ENCODE measurements at places on chromosomes 7 and 10. TPM values are rescaled to one million over a fixed set of nuclear protein-coding genes. Genes with fewer than 3 reads are reported as not detected.

- no peak for DNase-seq
Observed at GRCh38 chr7:41306486-41306885, 396.4 kb downstream of the INHBA start.

Gene FAS
- 6.2 TPM for polyA plus RNA-seq

Gene ZCWPW1
- 5.9 TPM for polyA plus RNA-seq

GRCh38 chr7:137135654-137136350 lies 207.7 kb downstream of the PTN start:
- DNase-seq: no peak

- DNase-seq: no peak
Observed at GRCh38 chr7:106623853-106624252, 37.1 kb downstream of the CCDC71L start.

Gene IFIT3
- polyA plus RNA-seq: 6.0 TPM

Gene HOXA3
- 14.3 TPM for polyA plus RNA-seq

- DNase-seq: no peak
Observed at GRCh38 chr7:129780257-129780973, 168.9 kb downstream of the NRF1 start.

GRCh38 chr10:1536341-1536740 lies 201.0 kb downstream of the ADARB2 start:
- no peak for DNase-seq

DNA sequence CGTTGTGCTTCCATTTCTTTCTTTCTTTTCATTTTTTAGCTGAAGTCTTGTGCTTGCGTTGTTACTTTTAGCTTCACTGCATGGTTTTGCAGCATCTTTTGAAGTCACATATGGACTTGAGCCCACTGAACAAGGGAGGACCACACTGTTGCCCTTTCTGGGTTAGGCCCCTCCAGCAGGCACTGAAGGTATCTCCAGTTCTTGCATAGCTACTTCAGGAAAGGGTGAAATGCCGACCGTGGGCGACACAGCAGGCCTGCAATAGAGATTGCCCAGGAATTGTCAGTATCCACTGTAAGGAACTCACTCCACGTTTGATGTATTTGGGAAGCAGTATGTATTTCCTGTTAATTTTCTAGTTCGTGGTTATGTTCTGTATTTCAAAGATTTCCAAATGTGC lies 85.1 kb downstream of the WDR37 start:
- no peak for DNase-seq

DNA sequence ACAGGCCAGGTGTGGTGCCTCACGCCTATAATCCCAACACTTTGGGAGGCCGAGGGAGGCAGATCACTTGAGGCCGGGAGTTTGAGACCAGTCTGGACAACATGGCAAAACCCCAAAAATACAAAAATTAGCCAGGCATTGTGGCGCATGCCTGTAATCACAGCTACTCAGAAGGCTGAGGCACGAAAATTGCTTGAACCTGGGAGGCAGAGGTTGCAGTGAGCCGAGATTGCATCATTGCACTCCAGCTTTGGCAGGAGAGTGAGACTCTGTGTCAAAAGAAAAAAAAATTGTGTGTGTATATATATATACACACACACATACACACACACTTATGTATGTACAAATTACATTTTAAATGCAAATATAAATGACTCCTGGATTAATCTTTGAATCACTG lies 76.8 kb upstream of the LRRN3 start:
- DNase-seq: no peak

GRCh38 chr10:13724484-13724883 lies 137.7 kb downstream of the PRPF18 start:
- no peak for DNase-seq

Gene GJD4
- polyA plus RNA-seq: 4.2 TPM

DNA sequence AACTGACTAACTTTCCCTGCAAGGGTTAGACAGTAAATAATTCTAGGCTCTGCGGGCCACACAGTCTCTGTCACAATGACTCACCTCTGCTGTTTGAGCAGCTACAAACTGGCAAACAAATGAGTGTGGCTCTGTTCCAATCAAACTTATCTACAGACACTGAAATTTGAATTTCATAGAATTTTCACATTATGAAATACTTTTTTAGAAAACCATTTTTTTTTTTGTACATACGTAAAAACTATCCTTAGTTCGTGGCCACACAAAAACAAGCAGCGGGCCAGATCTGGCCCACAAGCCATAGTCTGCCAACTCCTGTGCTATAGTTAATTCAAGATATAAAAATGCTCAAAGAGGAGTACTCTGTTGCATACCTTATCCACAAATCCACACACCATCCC lies 32.6 kb downstream of the PIP4K2A start:
- no peak for DNase-seq

DNA sequence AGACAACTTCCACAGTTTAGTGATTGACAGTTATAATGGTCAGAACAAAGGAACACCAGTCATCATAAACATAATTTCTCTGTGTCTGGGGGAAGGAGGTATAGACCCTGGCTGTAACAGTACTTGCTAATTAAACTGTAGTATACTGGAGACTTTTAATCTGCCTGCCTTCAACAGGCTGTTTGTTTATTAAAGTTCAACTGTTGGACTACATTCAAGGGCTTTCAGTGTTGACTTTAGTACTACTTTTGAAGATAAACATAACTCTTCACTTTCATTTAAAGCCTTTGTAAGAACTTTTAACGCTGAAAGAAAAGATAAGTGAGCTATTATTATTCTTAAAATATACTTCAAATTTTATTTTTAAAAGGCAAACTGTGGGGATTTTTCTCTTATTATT lies 15.5 kb upstream of the PTTG1IP2 start:
- no peak for DNase-seq

DNA sequence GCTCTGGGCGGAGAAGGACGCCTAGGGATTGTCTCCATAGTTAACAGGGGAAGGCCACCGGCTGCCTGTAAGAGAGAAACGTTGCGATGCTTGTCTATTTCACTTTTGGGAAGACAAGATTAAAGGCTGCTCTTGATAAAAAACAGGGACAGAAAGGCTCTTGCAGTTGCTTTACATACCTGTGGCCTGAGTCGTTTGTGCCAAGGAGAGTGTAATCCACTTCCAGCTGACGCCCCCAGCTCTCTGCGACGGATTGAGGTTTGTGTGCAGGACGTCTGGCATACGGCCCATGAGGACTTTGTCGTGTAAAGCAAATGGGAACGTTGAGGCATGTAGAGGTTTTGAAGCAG lies 1.1 kb downstream of the MAP3K8 start:
- DNase-seq: no peak

GRCh38 chr7:83550100-83550499 lies 98.8 kb downstream of the SEMA3E start:
- no peak for DNase-seq

DNA sequence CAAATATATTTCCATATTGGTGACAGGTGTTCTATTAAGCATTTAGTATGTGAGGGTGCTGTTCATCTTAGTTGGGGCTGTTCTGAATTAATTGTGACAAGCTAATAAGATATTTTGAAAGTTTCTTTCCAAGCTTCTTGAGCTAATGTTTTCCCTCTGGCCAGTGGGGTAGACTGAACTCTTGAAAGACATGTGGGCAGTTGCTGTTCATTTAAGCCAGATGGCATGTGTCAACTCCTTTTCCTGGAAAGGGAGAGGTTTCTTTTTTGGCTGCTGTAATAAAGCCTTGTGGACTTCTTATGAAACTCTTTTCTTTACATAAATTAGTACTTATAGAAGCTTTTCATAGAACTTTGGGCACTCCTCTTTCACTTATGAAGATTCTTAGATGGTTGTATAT lies 21.7 kb downstream of the RAB18 start:
- DNase-seq: no peak

DNA sequence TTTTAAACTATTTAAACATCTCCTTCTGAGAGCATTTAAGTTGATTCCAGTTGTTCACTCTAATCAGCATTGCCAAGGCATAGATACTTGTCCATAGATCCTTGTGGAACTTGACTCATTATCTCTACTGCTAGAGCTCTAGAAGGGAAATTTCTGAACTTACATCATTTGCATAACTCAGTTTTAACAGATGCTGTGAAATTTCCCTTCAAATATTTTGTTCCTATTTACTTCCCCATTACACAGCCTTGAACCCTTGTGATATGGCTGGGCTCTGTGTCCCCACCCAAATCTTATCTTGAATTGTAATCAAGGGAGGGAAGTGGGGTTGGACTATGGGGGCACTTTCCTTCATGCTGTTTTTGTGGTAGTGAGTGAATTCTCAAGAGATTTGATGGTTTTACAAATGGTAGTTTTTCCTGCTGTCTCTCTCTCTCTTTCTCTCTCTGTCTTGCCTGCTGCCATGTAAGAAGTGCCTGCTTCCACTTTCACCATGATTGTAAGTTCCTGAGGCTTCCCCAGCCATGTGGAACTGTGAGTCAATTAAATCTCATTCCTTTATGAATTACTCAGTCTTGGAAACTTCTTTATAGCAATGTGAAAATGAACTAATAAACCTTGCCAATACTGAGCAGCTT lies 25.4 kb downstream of the INSIG1 start:
- DNase-seq: no peak

Gene MEOX2
- 52.5 TPM for polyA plus RNA-seq

DNA sequence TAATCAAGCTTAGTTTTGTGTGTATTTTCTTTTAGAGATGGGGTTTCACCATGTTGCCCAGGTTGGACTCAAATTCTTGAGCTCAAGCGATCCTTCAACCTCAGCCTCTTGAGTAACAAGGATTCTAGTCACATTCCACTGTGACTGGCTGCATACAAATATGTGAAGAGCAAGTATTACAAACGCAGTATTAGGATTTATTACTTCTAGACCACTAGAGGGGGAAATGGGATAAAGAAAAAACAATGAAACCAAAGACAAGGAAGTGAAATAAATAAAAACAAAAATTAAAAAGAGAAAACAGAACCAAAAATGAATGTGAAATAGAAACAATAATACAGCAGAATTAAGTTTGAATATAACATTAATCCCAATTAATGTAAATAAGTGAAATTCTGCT lies 308.7 kb downstream of the ANKRD30A start:
- no peak for DNase-seq

Gene LRRC18
- polyA plus RNA-seq: 0.09 TPM

- no peak for DNase-seq
Observed at GRCh38 chr10:74650613-74651012, 175.8 kb upstream of the KAT6B start.

Gene ADAM8
- 2.4 TPM for polyA plus RNA-seq

GRCh38 chr10:93463723-93464476 lies 18.2 kb downstream of the MYOF start:
- no peak for DNase-seq

DNA sequence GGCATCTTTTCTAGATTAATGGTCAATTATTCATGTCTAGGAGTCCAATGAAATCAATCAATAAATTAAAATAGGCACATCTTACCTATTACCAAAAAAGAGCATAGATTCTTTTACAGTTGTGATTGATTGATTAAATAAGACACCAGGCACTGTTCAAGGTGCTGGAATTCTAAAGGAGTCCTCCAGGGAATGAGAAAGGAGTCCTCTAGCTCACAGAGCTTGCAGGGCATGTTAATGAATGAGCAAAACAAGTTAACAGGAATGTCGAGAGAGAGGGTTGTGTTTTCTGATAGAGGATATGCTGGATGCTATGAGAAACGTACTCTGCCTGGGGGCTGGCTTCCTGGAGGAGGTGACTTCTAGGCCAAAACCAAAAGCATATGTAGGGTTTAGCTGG lies 191.4 kb downstream of the BMPER start:
- DNase-seq: no peak

DNA sequence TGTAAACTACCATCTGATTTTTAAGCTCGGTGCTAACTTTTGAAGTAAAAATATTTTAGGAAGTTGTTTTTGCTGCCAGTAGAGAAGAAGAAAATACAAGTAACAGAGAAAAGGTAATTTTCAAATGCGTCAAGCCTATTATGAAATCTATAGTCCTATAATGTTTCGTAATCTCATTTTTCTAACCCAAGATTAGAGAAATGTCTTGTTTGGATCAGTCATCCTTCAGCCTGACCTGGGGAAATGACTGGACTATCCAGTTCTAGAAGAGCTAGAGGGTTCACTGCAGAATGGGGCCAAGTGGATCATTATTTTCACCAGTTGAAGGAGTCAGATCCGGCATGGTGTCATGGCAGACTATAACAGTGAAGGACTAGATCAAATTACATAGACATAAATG lies 62.7 kb upstream of the FGL2 start:
- DNase-seq: no peak

GRCh38 chr7:17617380-17617779 lies 318.9 kb downstream of the AHR start:
- no peak for DNase-seq

DNA sequence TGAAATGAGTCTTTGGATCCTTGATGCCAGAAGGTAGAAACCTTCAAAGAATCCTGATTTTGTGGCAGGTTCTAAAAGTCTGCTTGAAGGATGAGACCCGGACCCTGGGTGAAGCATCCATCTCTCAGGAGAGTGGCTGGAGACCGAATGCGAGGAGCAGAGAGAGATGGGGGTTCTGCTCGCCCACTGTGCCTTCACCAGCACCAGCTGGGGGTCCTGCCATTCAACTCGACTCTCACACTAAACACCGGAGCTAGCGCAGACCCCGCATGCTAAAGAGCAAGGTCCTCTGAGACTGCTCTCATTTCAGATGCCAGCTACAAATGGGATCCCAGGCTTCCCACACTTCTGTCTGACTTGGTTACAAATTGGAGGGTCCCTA lies 218.4 kb downstream of the GLRX3 start:
- DNase-seq: no peak

GRCh38 chr10:94402843-94403379 lies 570 bp downstream of the TBC1D12 start:
- DNase-seq: no peak

Gene ENKUR
- 0.22 TPM for polyA plus RNA-seq

DNA sequence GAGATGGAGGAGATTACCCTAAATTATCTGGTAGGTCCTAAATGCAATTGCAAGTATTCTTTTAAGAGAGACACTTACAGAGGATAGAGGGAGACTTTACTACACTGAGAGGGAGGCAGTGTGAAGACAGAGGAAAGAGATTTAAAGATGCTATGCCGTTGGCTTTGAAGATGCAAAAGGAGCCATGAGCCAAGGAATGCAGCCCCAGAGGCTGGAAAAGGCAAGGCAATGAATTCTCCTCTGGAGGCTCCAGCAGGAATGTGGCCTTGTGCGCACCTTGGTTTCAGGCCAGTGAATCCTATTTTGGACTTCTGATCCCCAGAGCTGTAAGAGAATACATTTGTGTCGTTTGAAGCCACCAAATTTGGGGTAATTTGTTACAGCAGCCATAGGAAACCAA lies 118.6 kb downstream of the PLXNA4 start:
- DNase-seq: no peak

Gene THNSL1
- polyA plus RNA-seq: 6.0 TPM

DNA sequence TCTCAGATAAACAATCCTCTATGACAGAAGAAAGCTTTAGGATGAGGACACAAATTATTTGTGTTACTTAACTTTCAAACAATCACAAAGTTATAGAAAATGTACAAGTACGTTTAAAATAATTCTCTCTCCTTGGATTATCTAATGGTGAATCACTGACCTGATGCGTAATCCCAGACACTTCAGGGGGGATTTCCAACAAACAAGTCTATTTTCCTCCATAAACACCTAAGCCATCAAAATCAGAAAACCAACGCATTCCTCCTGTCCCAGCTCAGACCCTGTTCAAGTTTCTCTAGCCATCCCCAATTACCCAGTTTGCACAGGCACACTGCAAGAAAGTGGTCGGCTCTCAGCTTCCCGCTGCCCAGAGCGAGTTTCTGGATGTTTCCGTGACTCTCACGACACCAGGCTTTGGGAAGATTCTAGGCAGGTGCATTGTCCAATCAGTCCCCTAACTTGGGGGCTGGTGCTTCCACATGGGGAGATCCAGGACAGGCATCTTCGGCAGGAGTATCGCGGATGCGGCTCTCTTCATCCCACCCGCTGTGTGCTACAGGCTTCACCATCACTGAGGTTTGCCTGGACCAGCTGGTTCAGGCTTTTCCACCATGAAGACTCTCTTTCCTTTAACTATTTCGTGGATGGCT lies 200.0 kb downstream of the ZMYND11 start:
- no peak for DNase-seq

- no peak for DNase-seq
Observed at GRCh38 chr10:107553470-107553869, 389.0 kb upstream of the SORCS1 start.
